ENCODE measurements at places on chromosomes 16 and 17.

DNA sequence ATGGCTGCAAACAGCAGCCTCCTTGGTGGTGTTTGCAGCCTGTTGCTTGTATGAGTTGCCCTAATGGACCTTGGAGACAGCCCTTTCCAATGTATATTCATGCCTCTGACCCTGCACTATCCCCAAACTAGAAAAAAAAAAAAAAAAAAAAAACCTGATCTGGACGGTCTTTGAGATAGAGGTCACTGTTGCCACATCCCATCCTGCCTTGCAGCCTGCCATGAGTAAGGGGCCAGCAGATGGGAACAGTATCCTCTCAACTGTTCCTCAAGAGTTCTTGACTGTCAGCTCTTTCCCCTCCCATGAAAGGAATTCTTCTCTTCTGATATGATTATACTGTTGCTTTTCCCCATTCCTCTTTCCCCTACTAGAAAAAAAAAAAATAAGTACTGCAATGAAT is 152.4 kb downstream of the SSH2 start:
- no peak for DNase-seq

- no peak for DNase-seq
Measured at GRCh38 chr17:58615768-58616659, 75.8 kb downstream of the TEX14 start.

GRCh38 chr17:10155371-10156076 is 42.9 kb downstream of the GAS7 start:
- no peak for DNase-seq

GRCh38 chr17:14732211-14732610 is 431.3 kb downstream of the HS3ST3B1 start:
- DNase-seq: no peak

DNA sequence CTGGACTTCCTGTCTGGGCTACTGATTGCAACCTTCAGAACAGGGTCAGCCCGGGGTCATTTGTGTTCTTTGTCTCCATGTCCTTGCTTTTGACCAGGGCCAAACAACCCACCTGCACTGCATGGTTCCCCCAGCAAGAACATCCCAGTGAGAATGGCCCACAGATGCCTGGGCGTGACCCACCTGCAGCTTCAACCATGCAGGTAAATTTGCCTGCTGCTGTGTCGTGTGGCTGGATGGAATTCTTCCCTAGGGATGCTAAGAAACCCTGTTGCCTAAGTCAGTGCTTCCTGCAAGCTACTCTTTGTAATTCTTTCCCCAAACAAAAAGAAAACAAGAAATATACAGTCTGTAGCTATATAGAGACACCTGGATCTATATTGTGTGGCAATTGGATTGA is 12.5 kb downstream of the CDH13 start:
- DNase-seq: no peak

DNA sequence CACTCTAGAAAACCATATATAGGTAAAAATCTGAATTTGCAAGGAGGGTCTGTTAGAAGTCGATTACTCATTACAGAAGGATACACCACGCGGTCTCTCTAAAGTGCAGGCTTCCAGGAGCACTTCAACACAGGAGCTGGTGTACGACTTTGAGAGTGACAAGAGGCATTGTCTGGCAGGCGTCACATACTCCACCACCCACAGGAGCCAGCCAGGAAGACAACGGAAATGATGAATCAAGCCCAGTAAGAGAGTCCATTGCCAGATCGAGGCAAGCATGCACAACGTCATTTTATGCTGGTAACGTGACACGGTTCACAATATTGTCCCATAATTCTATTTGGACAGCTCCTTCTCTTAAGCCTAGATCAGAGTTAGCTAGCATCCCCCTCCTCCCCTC is 15.0 kb upstream of the CACNG4 start:
- DNase-seq: no peak

- no peak for DNase-seq
Measured at GRCh38 chr16:75244844-75245758, 6.3 kb downstream of the BCAR1 start.

Data from activated CD4-positive, alpha-beta T cell treated with anti-CD3 and anti-CD28 coated beads for 24 hours (primary cell).